NCI-H1436 (cell line): ENCODE measurements at places on chromosomes 1 and 21.

DNA sequence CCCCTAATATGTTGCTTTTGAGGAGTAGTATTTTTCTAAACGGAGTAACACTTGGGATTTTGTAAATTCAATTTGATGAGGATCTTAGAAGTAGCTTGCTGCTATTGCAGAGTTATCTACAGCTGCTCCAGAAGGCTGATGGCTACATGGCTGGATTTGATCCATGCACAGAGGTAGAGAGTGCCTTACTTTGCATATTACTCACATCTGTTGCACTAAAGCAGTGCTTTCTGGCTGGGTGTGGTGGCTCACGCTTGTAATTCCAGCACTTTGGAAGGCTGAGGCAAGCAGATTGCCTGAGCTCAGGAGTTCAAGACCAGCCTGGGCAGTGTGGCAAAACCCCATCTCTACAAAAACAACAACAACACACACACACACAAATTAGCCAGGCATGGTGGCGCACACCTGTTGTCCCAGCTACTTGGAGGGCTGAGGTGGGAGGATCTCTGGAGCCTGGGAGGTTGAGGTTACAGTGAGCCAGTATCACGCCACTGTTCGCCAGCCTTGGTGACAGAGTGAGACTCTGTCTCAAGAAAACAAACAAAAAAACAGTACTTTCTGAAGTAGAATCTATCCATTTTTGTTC is 24.6 kb downstream of the RALGPS2 start:
- DNase-seq = no peak

DNA sequence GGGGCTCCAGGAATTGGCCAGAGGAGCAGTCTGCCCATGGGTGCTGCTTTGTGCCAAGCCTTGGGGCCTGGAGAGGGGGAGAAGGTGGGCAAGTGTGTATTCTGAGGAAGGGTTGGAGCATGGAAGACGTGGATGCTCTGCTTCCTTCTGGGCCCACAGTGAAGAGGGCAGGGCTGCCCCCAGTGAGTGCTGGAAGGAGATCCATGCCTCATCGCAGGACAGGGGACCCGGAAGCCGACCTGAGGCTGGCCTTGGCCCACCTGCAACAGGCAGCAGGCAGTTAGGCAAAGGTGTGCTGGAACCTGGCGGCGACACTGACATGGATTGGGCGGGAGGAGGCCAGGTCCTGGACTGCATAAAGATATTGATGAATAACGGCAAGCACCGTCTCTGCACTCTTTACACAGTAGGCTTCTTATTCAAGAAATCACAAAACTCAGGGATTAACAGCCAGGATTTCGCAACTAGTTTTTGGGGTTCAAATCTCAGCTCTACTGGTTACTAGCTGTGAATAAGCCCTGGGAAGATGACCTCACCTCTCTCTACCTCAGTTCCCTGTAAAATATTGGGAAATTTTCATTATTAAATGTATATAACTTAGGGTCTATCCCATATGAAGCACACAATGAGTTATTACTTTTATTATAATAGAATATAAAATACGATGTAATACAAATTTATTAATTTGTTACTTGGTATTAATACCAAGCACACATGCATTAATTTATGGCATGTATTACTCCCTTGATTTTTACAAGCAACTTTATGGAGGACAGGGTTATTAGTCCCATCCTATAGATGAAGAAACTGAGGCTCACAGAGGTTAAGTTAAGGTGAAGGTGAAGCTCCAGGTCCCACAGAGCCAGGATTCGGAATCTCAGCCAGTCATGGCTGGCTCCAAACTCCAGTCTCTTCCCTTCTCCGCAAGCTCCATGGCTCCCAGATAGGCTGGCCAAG is 62.3 kb downstream of the DHRS3 start:
- no peak for DNase-seq

GRCh38 chr1:206714331-206715058 is 29.8 kb downstream of the MAPKAPK2 start:
- no peak for DNase-seq

DNA sequence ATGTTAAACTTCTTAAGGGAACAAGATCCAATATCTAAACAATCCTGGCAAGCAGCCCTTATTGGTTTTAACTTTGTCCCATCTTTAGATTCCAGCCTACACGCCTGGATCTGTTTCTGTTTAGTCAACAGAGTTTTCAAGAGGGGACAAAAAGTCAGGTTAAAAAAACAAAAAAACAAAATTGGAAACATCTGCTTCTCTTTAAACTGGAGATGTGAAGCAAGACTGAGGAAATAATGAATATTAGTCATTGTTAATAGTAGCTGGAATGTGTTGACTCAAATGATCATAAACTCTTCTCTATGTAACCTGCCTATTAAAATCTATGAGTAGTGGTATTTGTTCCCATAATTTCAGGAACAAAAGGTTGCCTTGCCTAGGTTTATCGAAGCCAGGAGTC is 55.0 kb downstream of the NID1 start:
- no peak for DNase-seq

GRCh38 chr1:8061210-8061609 is 35.1 kb upstream of the ERRFI1 start:
- DNase-seq = no peak

- peak; percentile 61 for DNase-seq
These were observed 66.9 kb downstream of the GNG12 start for GRCh38 chr1:67766141-67766978.

- DNase-seq = no peak
These were observed 6.1 kb downstream of the DFFB start for GRCh38 chr1:3863231-3863935.

DNA sequence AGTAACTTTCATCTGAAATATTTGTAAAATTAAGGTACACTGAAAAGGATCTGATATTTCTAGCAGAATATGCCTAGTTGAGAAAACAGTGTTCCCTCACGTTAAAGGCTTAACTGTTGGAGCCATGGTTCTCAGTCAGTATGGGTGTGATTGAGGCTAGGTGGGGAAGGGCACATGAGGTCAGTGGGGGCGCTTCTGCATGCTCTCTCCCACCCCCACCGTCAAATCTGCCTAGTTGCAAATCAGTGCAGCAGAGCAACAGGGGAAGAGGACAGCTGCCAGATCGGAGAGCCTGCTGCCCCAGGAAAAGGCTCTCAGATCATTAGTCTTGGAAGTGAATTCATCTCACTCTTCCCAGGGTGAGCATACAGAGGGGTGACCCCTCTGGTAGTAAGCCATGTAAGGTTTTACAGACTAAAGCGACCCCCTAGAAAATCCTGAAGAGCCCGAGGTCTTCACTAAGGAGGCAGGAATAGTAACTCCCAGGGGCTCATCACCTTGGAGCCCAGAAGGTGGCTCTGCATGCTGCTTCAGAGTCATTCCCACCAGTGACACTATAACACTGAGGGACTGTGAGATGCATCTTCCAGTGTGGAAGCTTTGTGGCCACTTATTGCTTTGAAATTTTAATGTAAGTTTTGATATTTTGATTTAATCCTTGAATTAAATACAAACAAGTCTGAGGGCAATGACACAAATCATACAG is 83.1 kb upstream of the BARHL2 start:
- DNase-seq = no peak

GRCh38 chr1:70411360-70411844 is 334 bp downstream of the CTH start:
- DNase-seq = no peak

GRCh38 chr1:206449565-206449964 is 20.7 kb upstream of the IKBKE start:
- no peak for DNase-seq

DNA sequence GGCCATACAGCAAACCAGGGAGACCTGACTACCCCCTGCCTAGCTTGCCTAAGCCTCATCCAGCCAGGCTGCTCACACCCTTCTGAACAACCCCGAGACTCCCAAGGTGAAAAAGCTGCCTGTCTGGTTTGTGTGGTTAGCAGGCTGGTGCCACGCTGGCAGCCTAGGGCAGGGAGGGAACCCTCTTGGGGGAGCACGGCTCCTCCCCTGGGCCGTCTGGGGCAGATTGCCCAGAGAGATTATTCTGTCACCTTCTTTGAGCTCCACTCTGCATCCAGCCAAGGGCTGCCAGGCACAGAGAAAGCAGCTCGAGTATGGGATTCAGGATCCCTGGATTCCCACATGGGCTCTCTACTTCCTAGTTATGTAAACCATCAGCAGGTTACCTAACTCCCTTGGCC is 27.5 kb upstream of the TCEA3 start:
- DNase-seq = peak; percentile 52

- DNase-seq = peak; percentile 58
These were observed 5.5 kb downstream of the RNF223 start for GRCh38 chr1:1068517-1069055.

GRCh38 chr1:224872832-224873433 is 56.5 kb upstream of the DNAH14 start:
- no peak for DNase-seq

GRCh38 chr1:170340308-170340707 is 191.7 kb upstream of the GORAB start:
- no peak for DNase-seq

GRCh38 chr1:211339631-211340041 is 13.0 kb downstream of the TRAF5 start:
- no peak for DNase-seq

GRCh38 chr1:193025218-193025617 is 33.9 kb downstream of the UCHL5 start:
- DNase-seq = no peak

- DNase-seq = no peak
These were observed 47.0 kb downstream of the SLC37A1 start for GRCh38 chr21:42560517-42561179.

DNA sequence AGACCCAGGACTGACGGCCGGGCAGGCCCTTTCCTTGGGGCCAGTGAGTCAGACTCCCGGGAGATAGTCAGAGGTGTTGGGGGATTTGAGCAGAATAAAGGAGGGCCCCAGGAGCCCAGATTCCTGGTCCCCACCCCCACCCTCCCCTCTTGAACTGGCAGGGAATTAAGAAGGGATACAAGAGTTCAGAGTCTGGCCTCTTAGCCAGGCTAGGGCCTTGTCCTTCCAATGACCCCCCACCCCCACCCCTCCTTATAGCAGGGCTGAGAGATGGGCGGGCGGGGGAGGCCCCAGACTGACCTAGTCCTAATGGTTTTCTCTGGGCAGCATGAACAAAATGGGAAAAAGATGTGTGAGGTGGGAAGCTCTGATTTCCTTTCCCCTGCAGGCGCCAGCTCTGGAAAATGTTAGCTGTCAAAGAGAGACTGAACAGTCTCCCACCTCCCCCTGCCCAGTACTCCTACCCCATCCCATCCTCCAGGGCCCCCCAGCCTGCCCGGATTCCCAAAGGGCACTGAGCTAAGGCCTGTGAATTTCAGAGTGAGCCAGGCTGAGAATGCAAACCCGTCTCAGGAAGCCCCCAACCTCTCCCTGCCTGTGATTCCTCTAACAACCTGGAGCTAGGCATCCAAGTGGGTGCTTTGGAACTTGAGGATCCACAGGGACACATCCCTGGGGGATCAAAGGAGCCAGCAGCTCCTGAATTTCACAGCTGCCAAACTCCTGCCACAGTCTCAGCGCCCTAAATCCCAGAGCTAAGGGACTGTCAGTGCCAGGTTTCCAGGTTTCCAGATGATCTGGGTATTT is 5.8 kb upstream of the CRABP2 start:
- DNase-seq = no peak

DNA sequence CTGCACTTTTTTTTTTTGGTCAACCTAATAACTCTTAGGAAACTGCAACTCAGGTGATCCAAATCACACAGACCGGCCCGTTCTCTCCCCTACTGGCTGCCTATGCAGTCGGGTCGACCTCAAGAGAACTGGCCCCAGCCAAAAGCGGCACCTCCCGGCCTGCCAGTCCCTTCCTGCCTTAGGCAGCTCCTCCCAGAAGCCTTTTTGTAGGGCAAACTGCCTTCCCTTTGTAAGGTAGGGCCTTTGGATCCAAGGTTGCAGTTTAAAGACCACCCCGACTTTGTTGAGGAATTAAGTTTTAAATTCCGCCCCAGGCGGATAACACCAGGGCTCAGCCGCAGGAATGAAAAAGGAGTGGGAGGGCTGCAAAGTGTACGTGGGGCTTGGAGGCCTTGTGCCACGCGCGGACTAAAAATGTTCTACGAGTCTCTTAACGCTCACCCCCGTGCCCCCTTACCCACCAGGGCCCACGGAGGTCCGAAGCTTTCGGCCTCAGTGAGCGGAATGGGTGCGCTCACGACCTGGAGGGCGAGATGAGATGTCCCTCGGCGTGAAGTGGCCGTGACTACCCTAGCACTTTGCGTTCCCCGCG is 642 bp upstream of the ST3GAL3 start:
- no peak for DNase-seq

DNA sequence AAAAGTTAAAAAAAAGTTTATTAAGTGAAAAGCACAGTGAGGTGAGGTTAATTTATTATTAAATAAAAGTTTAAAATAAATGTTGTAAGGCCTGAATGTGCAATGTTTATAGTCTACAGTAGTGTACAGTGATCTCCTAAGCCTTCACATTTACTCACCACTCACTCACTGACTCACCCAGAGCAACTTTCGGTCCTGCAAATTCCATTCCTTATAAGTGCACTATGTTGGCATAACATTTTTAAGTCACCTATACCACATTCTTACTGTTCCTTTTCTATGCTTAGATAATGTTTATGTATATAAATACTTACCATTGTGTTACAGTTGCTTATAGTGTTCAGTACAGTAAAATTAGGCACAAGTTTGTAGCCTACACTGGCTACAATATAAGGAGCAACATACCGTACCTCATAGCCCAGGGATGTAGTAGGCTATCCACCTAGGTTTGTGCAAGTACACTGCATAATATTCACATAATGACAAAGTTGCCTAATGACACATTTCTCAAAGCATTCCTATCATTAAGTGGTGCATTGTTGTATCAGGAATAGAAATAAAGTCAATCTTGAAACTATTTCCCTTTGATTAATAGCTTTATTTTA is 426.5 kb upstream of the BRINP3 start:
- DNase-seq = no peak

DNA sequence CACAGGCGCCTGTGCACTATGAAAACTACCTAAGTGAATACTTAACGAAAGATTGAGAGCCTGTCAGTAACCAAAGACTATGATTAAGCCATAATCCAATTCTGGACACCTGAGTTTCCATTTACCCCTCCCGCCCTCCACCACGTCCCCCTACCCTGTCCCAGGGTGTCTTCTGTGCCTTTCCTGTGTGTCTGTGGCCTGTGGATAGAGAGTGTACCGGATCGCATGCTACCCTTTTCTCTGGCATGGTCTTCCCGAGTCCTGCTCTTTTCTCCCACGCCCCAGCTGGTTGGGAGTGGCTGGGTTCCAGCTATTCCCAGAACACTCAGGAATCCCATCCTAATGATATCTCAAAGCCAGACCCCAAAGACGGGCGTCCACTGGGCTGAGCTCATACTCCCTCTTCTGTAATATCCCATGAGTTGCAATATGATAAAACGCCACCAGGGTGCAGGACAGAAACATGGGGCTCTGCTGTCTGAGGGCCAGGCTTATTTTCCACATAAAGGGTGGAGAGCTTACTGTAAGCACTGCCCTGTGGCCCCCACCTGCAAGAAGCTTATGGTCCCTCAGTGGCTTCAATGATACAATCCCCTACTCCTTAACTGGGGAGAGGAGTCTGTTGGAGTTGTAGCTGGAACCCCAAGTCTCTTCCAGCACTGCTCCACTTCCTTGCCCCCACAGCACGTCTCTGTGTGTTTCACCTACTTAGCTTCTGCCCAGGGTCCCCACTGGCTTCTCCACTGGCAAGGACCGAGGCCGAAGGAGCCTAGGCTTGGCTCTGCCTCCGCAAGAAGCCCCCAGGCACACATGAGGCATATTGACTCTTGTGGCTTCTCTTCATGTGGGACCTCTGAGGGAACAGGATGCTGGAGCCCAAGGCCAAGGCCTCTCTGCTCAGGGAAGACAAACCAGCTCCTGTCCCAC is 17.6 kb upstream of the ALX3 start:
- DNase-seq = peak; percentile 60
